CD4-positive, alpha-beta T cell treated with Interleukin-21 for 1 hour (primary cell): ENCODE measurements at places on chromosomes 3 and 15.
A peak's percentile ranks its signal among the peaks of the same experiment; 100 is the strongest.

DNA sequence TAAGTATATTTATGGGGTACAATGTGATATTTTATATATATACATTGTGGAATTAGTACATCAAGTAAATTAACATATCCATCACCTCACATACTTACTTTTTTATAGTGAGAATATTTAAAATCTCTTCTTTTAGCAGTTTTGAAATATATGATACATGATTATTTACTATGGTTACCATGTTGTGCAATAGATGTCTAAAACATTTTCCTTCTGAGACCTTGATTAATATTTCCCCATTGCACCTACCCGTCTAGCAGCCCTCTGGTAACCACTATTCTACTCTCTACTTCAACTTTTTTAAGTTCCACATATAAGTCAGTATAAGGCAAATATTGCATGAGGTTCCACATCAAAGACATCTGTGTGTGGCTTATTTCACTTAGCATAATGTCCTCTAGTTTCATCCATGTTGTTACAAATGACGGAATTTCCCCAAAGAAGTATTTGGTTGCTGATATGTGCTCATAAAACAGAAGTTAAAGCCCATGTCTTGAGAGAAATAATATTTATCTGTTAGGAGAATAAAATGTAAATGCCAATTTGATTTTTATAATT lies 29.6 kb upstream of the NFKBIZ start:
- DNase-seq = peak; percentile 18

GRCh38 chr3:119778811-119779210 lies 3.1 kb upstream of the NR1I2 start:
- no peak for DNase-seq

DNA sequence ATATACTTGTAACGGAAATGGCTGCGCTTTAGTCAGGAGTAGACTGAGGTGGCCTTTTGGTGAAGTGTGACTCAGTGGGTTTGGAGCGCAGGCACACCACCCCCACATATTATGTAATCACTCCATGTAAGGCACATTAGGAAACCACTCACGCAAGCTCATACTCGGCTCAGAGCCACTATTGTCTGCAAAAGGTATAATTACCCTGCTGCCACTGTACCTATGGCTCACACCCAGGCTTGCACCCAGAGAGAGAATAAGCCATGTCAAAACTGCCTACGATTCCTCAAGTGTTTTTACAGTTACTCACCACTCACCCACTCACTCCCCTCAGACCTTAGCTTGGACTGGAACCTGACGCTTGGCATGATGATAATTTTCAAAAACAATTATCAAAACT lies 611.9 kb upstream of the CCDC54 start:
- DNase-seq = no peak

DNA sequence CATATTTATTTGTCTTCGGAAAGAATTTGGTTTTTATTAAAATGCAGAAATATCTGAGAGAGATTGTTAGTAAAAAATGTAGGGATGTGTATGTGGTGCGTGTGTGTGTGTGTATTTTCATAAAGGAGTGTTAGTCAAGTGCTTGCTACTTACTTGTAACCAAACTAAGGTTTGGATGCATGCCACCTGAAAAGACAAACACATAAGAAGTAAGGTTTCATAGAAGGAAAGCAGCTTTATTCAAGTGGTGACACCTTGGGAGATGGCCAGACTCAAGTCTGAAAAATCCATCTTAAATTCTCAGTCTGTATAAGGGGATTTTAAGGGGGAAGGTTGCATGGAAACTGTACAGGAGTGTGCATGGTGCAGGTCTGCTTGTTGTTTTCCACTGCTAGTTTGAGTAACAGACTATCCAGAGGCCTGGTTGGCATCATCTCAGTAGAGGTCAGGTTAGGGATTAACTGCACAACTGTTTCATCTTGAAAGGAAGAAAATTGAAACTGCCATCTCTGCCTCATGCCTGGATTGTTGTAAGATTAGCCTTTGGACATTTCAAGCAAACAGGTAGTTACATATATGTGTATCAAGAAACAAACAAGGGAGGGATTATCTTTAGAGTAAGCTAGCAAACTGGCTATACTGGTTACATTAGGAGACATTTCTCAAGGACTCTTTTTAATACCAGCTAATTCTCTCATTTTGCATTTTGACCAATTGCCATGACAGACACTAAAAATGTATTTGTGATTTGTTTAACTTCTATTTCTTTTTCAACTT lies 196.7 kb downstream of the EPHA6 start:
- no peak for DNase-seq

DNA sequence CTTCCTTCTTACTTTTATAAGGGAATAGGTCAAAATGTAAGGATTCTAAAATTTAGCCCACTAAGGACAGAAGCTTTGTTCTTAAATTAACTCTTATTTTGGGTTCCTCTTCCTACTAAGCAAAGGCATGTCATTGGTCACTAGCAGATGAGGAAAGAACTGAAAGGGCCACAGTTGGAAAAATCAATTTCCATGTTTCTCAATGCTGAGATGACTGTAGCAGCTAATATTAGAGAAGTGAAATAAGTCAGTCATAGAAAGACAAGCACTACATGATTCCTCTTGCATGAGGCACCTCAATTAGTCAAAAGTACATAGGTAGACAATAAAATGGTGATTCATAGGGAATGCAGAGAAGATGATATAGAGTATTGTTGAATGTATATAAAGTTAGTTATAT lies 353.7 kb downstream of the RSL24D1 start:
- no peak for DNase-seq

GRCh38 chr3:28125342-28125741 lies 116.1 kb upstream of the CMC1 start:
- no peak for DNase-seq

- no peak for DNase-seq
These were observed 125.9 kb upstream of the DLG1 start for GRCh38 chr3:197424266-197424665.

- no peak for DNase-seq
These were observed 181.9 kb downstream of the NSMCE3 start for GRCh38 chr15:29087521-29088285.

GRCh38 chr3:115547207-115547606 lies 76.1 kb upstream of the GAP43 start:
- DNase-seq = no peak

- no peak for DNase-seq
These were observed at the start of gene WNT5A for GRCh38 chr3:55486857-55487380. TSS of gene WNT5A (minus strand) at chr3:55487306. CDS start at chr3:55486985, 321 bp downstream.

GRCh38 chr15:49441816-49442215 lies 18.8 kb downstream of the FGF7 start:
- DNase-seq = no peak

DNA sequence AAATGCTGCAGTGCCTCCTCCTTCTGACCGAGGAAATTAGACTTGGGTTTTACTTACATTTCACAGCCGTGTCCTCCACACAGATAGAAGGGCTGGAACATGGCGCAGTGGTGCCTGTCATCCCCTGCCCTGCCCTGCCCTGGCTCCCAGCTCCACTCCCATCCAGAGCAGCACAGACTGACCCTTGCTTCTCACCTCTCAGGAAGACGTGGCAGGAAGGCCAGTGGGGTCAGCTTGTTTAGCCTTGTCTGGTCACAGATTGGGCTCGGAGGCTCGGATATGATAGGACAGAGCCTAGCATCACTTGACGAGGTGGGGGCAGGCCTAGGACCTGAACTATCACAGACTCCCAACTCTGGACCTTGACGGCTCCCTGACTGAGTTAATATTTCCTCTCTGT lies 88.5 kb downstream of the LINGO1 start:
- no peak for DNase-seq

- DNase-seq = peak; percentile 48
These were observed 112.1 kb upstream of the ICE2 start for GRCh38 chr15:60590935-60591495.

- no peak for DNase-seq
These were observed 167.6 kb downstream of the RAB11A start for GRCh38 chr15:66036859-66037258.

GRCh38 chr3:42032693-42033349 lies 58.3 kb upstream of the TRAK1 start:
- DNase-seq = no peak

DNA sequence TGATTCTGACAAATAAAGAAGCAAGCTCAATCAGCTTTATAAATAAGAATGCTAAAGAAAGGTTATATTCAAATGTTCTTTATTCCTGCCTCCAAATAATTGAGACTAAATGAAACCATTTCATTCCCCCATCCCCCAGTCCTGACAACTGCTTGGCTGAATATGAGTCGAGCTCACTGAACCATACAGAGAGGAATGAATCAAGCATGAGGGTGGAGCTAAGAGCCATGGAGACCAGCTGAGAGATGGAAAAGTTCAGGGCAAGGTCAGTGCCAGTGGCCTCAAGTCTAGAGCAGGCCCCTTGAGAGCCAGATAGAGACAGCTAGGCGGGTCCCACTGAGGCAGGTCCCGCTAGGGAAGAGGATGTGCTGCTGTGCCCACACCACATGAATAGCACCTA lies 188.7 kb upstream of the EIF1B start:
- DNase-seq = no peak

GRCh38 chr15:55774113-55774970 lies 31.4 kb upstream of the PRTG start:
- DNase-seq = peak; percentile 34

DNA sequence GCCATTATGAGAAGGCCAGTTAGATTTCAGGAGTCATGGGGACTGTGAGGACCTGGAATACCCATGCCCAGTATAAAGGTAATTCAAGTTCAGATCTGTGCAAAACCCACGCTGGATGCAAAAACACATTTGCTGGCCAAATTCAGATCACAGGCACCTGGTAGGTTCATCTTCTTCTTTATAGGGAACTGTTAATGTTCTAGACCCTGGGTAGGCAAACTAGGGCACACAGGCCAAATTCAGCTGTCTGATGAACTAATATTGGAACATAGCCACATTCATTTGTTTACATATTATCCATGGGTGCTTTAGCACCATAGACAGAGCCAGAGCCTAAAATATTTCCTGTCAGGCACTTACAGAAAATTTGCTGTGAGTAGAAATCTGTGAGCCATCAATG lies 241.4 kb downstream of the PTPRG start:
- no peak for DNase-seq

DNA sequence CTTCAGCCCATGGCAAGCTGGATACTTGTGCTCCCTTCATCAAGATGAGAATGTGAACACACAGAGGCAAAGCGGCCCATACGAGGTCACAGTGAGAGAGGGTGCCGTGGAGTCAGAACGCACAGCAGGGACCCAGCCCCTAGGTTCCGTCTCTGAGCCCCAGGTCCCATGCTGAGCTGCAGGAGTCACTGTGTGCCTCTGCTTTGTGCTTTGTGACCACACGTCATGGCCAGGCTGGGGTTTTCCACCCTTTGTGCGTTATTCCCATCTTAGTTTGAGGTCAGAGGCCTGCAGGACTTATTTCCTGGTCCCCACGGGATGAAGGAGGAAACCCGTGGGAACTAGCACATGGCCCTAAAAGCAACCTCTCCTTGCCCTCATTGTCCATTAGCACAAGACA lies 140.3 kb downstream of the TJP1 start:
- DNase-seq = no peak

- DNase-seq = no peak
These were observed 486 bp downstream of the SAMMSON start for GRCh38 chr3:70000028-70000410.

- no peak for DNase-seq
These were observed 436.4 kb downstream of the SHQ1 start for GRCh38 chr3:72411843-72412242.

GRCh38 chr15:100966997-100967396 lies 47.8 kb downstream of the LRRK1 start:
- DNase-seq = no peak

DNA sequence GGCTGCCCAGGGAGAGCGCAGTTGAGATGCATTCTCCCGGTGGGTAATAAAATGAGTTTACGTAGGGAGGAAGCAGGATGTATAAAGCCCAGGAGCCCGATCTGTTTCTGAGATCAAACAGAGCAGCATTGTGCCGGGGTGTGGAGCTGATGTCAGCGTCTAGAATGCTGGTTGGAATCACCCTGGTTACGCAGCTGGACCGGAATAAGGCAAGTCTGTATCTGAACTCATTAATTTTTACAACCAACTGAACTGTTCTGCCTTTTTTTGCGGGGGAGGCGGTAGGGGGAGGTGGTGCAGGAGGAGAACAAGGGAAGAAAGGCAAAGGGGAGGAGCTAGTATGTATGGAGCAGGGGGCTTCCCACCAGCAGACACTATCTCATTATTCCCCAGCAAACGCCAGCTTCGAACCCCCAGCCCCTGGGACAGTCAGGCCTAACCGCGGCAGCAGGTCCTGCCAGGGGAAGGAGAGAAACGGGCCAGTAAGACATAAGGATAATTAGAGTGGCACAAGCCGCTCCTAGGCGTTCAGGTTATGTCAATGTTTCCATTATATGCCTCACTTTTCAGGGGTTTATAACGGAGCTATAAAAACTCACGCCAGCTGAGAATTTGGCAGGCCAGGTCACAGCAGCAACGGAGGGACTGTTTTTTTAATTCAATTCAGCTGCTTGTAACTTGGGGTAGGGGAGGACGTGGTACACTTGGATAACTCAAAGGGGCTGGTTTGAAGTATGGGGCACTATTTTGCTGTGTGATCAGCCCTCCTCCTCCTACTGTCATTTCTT lies 175.3 kb upstream of the HES1 start:
- DNase-seq = no peak

DNA sequence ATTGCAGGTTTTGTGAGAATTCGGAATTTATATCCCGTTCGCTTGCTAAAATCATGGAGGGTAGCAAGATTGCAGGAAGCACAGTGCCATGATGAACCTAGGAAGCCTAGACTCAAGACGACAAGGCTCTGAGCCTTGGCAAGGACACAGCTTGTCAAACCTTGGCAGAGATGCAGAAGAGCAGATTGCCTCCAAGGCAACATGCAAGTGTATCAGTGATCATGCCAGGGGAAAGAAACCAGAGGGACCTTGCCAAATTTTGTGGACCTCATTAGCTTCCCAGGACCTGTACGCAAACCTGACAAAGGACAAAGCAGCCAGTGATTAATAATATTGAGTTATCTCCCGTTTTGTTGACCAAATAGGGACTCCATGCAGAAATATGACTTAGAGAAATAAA lies 159.7 kb downstream of the GOLIM4 start:
- DNase-seq = no peak

GRCh38 chr3:187261541-187261969 lies 30.0 kb downstream of the MASP1 start:
- DNase-seq = no peak

- DNase-seq = no peak
These were observed 147.2 kb downstream of the STAG1 start for GRCh38 chr3:136604961-136605360.

GRCh38 chr3:189144645-189145044 lies 27.1 kb upstream of the TPRG1 start:
- DNase-seq = peak; percentile 82

DNA sequence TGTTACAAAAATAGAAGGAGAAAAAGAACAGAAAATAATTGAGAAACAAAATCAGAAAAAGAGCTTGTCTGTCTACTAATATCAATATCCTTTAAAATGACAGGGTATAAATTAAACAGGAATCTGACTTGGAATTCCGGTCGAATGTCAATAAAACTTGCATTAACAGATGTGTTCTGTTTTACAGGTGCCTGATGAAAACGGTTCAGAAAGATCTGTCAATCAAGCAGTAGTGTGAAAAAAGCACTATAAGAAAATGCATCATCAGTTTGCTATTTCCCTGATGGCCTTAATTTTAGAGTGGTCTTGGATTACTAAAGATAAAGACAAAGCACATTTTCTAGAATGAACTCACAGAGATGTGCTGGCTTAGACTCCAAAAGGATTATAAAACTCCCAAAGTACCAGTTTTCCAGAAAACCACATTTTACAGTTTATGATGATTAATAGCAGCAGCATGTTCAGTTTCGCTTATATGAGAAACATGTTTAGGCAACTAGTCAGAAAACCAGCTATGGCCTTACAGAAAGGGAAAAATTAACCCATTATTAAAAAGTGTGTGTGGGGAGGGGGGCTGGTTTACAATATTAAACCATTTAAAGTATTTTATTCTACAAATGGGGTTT lies 8.2 kb upstream of the C3orf38 start:
- no peak for DNase-seq
